ENCODE measurements at places on chromosomes 12 and 14.

DNA sequence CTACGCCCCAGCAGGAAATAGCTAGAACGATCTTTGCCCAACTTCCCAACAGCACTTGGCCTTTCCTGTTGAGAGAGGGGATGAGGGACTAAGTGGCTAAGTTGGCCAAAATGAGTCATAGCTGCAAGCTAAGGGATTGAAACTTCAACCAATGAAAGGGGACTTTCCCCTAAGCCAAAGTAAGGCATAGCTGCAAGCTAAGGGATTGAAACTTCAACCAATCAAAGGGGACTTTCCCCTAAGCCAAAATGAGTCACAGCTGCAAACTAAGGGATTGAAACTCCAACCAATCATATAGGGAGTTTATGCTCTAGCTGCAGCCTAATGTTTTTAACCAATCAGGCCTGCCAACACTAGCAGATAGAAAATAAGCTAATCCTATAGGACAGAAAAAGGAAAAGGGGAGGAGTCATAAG, 100.5 kb upstream of the SSTR1 start:
- DNase-seq = no peak

DNA sequence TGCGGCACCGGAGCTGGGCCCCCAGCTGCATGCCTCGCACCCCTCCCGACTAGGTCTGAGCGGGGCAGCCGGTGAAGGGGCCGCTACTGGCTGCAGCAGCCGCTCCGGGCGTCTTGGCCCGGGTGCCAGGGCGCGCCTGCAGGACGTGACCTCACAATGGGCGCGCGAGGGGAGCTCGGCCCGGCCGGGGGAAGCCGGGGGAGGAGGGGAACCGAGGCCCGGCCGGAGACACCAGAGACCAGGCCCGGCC, 353 bp downstream of the BAG5 start:
- DNase-seq = peak; percentile 78

- DNase-seq = no peak
Observed at GRCh38 chr14:96915478-96915877, 118.3 kb downstream of the VRK1 start.

- no peak for DNase-seq
Observed at GRCh38 chr12:103583008-103583407, 4.1 kb upstream of the STAB2 start.

GRCh38 chr12:49808686-49809380, 19.4 kb downstream of the NCKAP5L start:
- no peak for DNase-seq

DNA sequence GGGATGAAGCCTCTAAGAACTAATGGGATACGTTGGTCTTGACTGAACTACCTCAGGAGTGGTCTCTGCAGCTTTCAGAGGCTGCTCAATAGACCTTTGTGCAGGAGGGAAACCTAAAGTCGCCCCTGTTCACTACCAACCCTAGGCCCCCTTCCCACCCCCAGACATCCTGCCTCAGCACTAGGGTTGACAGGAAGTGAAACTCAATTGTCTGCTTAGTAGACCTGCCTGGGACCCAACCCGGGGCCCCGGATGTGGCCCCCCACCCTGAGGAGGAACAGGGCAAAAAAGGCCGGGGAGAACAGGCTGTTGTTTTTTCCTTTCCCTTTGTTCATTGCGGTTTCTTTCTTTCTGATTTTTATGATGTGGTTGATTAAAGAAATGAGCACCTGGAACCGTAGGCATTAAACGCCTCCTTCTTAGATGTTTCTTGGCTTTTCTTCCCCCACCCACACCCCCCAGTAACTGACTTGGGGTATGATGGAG, 1.6 kb upstream of the DGKA start:
- no peak for DNase-seq

DNA sequence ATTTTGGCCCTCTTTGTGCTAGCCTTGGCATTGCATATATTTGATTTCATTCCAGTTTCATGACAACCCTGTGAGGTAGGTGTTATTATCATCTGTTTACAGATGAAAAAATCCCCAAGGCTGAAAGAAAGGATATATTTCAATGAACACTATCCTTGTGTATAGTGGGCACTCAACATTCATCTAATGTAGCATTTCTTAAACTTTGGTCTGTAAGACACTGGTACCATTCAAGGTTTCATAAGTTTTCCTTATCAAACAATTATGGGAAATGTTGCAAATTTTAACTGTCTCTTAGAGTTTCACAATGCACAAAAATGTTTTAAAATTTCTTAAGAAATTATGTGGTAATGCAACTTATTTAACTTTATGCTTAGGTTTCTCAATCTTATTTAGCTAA, 44.3 kb downstream of the ATP23 start:
- no peak for DNase-seq

DNA sequence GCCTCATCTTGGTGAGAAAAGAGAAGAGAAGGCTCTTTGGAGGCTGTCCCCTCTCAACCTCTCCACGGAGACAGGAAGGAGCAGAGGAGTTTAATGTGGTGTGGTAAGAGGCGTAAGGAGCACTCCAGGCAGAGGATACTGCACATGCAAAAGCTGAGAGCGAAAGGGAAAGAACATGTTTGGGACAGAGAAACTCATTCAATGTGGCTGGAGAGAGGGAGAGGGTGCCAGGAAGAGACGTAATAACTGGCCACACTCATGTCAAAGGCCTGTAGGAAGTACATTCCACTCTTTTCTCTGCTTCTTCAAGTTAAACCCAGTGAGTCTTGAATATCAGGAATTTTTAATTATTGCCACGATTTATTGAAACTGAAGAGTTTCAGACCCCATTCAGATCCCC, 12.0 kb downstream of the VDR start:
- no peak for DNase-seq

DNA sequence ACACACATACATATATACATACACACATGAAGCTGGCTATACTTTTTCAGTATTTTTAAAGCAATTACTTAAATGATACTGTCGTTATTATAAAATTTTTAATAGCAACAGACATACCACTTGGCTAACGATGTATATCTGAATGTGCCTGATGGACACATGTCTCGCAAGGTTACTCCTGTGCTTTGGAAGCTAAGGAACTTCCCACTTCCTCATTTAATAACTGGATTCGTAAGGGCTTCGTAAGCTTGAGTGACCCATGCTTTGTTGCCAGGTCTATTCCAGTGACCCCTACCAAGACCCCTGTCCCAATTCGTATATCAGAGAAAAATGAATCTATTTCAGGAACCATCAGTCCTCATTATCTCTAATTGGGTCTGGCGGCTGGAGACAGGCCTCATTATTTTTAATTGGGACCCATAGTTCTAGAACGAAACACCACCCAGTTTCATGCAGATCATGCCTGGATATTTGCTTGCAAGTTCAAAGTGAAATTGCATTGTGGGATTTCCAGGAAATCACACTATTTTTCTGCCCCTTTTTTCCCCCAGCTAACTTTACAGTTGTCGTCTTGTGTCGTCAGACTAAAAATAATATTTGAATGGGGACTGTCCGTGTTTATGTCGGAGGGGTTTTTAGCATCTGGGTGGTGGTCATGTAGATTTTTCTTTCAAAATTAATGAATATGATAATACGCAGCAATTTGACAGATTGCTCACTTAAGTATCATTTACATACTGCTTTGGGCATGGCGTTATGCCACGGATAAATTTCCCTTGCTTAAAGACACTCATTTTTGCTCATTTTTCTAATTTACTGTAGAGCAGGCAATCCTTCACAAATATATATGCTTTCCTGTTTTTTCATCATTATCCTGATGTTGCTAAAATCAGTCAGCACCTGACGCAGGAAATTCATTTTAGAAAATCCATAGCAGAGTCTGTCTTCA, 17.1 kb upstream of the MYO1H start:
- DNase-seq = peak; percentile 13

DNA sequence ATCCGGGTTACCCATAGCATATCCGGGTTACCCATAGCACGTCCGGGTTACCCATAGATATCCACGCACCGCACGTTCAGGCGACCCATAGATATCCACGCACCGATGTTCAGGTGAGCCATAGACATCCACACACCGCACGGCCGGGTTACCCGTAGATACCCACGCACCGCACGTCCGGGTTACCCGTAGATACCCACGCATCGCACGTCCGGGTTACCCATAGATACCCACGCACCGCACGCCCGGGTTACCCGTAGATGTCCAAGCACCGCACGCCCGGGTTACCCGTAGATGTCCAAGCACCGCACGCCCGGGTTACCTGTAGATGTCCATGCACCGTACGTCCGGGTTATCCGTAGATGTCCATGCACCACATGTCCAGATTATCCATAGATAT, 60.3 kb upstream of the SYT1 start:
- no peak for DNase-seq

DNA sequence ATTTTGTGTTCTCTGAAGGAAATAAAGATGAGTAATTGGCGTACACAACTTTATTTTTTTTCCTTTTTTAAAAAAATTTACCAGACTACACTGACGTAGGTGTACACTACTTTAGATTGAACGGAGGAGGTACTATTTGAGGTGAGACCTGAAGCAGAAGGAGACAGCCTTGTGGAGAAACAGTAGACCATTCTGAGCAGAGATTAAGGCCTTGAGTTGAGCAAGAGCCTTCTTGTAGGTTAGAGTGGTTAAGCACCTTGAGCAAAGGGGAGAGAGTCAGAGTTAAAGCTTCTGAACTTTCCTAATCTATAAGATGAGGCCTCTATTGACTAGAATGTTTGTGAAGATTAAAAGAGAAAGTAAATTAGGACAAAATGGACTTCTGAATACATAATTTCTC, 2.5 kb downstream of the LEMD3 start:
- DNase-seq = no peak

DNA sequence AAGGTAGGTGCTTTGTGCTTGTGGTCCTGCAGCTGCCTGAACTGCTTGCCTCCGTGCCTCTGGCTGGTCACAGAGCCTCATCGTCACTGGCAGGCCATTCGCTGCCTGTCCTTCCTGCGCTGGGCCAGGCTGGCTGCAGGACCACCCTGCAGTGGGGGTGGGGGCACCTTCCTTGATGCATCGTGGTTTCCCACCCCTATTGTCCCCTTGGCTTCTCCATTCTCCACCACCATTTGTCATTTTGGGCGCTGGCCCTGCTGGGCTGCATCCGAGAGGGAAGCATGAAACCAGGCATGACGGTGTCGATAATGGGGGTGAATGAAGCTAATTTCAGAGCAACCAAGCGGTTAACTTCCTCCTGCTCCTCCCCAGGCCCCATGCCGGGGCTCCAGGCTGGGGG, 127.7 kb downstream of the NRXN3 start:
- no peak for DNase-seq

- no peak for DNase-seq
Observed at GRCh38 chr12:9864913-9865675, 4.1 kb downstream of the CLEC2B start.

DNA sequence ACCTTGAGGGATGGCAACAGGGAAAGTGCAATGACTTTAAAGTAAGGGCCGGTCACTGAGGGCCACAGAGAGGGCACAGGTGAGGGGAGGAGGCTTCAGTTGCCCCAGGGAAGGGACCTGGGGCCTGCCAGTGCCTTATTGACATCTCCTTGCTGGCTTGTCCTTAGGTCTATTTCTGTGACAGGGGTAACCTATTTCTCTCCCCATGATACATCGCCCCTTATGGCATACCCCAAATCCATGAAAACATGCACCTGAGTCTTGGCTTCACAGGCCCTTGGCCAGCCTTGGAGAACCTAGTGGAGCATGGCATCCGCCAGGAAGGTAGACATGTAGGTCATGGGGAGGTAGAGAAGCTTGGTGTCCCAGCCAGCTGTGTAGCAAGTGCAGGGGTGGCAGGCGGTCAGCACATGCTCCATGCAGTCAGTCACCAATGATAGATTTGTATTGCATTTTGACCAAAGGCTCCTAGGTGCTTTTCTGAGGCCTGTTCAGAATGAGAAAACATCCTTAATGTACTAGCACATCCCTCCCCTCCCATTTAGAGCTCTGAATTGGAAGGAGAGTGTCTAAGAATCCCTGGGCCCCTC, 23.6 kb upstream of the RDH16 start:
- DNase-seq = no peak

DNA sequence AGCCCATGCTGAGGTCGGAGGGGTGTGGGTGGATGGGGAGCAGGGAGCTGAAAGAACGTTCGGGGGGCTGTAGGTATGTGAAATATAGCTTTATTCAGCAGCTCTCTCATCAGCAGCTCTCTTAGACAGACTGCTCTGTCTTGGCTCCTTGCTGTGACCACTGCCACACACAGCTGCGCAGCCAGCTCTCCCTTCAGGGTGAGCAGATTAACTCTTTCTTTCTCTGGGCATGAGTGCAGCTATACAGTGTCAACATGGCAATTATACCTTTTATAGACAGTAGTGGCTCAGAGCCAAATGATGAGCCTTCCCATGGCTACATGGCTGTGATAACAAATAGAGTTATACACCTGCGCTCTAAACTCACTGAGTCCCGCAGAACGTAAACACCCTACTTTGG, 137.7 kb upstream of the NEDD1 start:
- peak; percentile 97 for DNase-seq

DNA sequence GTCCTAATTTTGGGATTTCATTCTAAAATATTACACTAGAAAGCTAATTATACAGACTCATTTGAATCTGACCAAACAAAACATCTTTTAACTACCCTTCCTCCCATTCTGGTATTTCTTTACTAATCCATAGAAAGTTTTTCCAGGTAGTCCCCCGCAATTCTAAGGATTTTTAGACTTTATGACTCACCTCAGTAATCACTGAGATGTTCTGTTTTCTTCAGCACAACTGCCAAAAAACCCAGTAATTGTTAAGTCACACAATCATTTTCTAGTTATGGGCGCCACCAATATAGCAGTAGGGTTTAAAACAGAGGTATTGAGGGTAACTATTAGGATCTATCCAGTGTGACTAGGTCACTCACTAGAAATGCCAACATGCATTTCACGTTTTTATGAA, 1.6 kb upstream of the ARID4A start:
- DNase-seq = no peak

GRCh38 chr14:101495827-101496775, 65.2 kb upstream of the DIO3 start:
- no peak for DNase-seq

- peak; percentile 32 for DNase-seq
Observed at GRCh38 chr12:47846294-47846996, 26.7 kb upstream of the HDAC7 start.

DNA sequence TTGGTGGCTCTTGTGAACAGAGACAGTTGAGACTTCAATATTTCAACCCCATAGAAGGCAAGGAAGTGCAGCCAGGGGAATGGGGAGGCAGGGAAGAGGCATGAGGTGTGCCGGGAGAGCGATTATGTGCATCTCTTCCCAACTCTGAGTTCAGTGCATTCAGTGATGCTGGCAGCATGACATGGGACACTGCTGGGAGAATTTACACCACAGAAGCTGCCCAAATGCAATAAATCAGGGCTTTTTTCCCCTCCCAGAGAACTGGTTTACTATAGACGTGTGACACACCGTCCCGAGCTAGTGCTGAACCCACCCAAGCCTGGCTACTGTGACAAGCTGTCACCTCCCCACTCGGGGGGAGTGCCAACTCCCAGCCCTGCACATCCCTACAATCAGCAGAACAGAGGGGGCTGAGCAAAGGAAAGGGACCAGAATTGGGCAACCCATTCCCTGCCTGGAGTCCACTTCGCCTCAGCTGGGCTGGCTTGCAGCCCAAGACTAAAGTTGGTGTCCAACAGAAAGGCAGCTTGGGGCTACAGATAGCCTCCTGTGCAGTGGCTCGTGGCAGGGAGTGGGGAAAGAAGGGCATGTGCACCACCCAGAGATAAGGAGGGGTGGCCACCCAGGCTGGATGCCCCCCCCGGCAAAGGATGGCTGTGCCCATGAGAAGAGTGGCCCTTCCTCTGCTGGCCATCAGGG, 16.7 kb downstream of the AHSA1 start:
- no peak for DNase-seq

GRCh38 chr12:18224745-18225144, 36.6 kb upstream of the PIK3C2G start:
- DNase-seq = peak; percentile 78

- no peak for DNase-seq
Observed at GRCh38 chr14:70838076-70838475, 28.8 kb upstream of the MAP3K9 start.
